ENCODE measurements at places on chromosomes 7 and 10. TPM values are rescaled to one million over a fixed set of nuclear protein-coding genes. Genes with fewer than 3 reads are reported as not detected.

SGCE gene
- total RNA-seq = 77.8 TPM

DNA sequence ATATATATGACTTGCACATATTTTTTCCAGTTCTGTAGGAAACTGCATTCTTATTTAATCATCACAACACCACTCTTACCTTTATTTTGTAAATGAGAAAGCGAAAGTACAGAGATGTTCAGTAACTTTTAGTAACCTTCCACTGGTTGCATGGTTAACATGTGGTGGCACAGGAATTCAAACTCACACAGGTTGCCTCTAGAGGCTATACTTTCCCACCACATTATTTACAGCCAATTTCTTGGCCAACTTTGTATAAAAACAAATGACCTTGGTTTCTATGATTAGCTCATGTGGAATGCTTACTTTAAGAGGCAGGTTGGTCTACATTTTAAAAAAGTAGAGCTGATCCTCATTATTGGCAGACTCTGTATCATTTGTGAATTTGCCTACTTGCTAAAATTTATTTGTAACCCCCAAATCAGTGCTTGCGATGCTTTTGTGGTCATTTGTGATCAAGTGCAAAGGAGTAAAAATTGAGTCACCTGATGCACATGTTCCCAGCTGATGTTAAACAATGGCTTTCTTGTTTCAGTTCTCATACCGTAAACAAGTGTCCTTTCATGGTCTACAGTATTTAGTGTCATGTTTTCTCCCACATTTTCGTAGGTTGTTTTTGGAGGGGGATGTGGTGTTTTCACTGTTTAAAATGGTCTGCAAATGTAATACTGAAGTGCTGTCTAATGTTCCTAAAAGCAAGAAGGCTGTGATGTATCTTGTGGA lies 14.8 kb downstream of the BBS9 start:
- DNase-seq = no peak

GRCh38 chr7:24834128-24834798 lies 77.0 kb upstream of the GSDME start:
- peak; percentile 41 for DNase-seq

CCDC172 gene
- total RNA-seq = not detected

FAM13C gene
- total RNA-seq = 1.1 TPM

- no peak for DNase-seq
Observed at GRCh38 chr10:32375631-32376030, 28.7 kb upstream of the EPC1 start.

DNA sequence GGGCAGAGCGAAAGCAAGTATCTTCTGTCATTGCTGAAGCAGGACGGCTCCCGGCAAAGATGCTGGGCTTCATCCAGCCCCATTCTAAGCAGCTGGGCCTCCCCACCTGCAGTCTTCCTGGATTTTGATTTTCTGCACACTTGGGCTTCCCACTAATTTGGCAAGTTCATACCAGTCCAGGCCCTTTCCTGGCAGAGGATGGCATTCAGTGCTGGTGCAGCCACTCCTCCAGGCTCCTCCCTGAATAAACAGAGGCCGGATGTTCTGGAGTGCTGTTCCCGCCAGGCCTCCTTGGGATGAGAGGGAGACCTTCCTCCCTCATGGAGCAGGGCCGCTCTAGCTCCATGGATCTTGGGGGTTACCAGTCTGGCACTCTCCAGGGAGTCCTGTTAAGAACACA lies 3.4 kb downstream of the BAG3 start:
- no peak for DNase-seq

TMEM213 gene
- not detected for total RNA-seq

- peak; percentile 22 for DNase-seq
Observed at GRCh38 chr7:64630496-64630895, 35.4 kb upstream of the ZNF107 start.

KCNH2 gene
- total RNA-seq = not detected

GRCh38 chr7:130123501-130123900 lies 53.2 kb downstream of the KLHDC10 start:
- DNase-seq = no peak

- no peak for DNase-seq
Observed at GRCh38 chr7:54166419-54166818, 375.8 kb upstream of the VSTM2A start.

PSMC2 gene
- 122 TPM for total RNA-seq

DNA sequence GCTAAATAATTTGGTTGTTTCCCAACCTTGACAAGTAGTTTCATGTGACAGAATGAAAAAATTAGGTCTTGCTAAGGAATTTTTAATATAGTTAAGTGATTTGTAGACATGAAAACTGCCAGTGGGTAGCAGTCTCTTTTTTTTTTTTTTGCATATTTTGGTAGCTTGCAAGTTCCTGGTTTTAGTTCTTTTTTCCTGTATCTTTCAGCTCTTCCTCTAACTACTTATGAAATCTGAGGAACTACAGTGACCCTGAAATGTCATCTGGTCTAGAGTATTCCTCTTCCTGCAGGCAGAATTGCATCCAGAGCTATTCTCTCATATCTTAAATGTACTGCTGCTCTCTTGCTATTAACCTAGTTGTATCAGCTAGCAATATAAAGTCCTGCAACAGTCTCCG lies 160.4 kb downstream of the HDAC9 start:
- no peak for DNase-seq

GRCh38 chr7:98548971-98549370 lies 68.1 kb upstream of the NPTX2 start:
- no peak for DNase-seq

GRCh38 chr7:22640269-22640668 lies 86.7 kb upstream of the IL6 start:
- DNase-seq = no peak

DNA sequence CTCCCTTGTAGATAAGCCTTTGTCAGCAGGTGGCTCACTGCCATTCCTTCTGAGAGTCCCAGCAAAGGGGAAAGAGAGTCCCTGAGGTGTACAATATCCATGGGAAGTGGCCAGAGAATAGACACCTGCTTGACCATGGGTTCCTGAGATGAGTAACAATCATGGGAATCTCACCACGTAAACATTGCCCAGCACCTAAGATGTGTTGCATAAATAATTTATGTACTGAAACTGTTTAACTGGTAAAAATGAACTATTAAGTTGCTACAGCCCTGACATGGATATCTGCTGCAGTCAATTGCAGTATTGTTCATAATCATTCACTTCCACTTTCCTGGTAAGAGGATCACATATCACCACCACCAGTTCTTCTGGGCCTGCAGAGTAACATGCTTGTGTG lies 123.8 kb upstream of the INHBA start:
- DNase-seq = no peak

DNA sequence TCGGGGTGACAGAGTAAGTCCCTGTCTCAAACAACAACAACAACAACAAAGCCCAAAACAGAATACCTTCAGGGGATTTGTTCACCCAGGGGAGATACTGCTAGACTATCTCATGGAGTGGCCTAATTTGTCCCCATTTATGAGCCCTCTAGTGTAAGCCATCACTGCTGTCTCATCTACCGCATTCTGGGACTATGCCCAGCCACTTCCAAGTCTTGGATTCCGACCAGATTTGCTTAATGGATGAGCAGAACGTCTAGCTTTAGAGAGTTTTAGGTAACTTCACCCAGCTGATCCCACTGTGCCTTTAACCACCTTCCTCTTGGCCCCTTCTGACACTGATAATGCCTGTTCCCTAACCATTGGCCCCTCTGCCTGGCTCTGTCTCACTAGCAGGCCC lies 47.1 kb downstream of the PAPSS2 start:
- no peak for DNase-seq

DNA sequence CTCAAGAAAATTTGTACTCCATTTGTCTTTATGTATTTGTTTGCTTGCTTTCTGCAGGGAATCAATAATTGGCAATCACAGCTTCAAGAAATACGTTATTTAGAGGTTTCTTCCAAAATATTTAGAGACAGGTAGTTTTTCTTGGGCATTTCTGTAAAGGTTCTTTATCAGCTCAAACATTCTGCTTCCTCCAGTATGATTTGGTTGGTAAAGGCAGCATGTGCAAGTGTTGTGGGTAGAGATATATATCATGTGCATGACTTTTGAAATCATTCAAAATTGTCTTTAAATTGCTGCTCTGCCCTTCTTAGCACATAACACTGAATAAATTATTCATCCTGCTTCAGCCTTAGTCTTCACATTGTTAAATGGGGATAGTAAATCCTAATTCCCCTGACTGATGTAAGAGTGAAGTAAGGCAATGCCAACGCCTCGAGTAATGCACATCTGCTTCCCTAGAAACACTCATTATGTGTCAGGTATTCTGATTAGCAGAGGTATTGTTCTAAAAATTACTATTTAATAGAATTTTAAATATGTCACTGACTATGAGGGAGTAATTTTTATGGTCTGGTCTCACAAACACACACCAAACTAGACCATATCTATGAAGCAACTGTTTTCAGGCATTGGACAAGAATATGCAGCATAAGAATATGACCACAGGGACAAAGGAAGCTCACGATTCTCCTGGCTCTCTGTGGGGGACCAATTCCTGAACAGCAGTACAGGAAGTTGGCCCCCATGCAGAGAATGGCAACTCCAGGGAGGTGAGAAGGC lies 77.3 kb upstream of the AKR1E2 start:
- no peak for DNase-seq
